ENCODE measurements at places on chromosomes 4 and X. TPM values are rescaled to one million over a fixed set of nuclear protein-coding genes. Genes with fewer than 3 reads are reported as not detected.

- no peaks in the 10 kb centered on the region for H3K36me3 ChIP-seq
- H3K27ac ChIP-seq, result no peak overlapping the region
- H3K4me3 ChIP-seq, result no peak overlapping the region
Measured at GRCh38 chrX:132068405-132068804, 45.3 kb downstream of the STK26 start.

DNA sequence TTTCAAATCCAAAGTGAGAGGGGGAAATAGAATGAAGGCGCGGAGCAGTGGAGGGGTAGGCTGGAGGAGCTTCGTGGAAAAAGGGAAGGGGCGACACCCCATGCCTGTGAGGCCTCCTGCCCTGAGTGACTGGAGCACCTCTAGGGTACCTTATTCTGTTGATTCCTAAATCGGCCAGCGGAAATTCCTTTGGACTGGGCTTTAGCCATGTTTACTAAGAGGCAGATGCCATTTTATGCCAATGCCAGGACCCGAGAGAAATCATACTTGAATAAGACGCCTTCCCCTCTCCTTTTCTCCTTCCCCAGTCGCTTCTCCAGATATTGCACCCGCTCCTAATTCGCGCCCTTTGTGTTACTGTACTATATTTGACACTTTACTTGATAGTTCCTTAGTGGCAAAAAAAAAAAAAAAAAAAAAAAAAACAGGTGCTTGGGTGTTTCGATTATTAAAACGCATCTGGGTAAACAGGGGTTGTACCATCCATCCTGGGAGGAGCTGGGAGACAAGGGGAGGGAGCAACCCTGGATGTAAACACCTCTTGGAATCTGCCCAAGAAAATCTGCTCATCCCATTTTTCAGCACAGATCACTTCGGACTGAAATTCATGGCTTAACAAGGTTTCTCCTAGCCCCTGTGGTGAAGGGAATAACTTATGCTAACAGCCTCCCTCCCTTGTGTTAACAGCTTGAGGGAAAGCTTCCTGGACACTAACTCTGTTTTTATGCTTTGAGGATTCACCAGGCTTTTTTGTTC is 1.5 kb downstream of the BMP3 start:
- no peak for DNase-seq
- 0 out of 2 replicates have a peak, but pooled peaks cover 6% of the 10 kb centered on the region for H3K4me1 ChIP-seq
- H3K4me3 ChIP-seq, result peak overlapping the region; percentile 63
- H3K27ac ChIP-seq, result no peak overlapping the region
- no peaks in the 10 kb centered on the region for H3K36me3 ChIP-seq
- no peaks in the 10 kb centered on the region for H3K27me3 ChIP-seq

DNA sequence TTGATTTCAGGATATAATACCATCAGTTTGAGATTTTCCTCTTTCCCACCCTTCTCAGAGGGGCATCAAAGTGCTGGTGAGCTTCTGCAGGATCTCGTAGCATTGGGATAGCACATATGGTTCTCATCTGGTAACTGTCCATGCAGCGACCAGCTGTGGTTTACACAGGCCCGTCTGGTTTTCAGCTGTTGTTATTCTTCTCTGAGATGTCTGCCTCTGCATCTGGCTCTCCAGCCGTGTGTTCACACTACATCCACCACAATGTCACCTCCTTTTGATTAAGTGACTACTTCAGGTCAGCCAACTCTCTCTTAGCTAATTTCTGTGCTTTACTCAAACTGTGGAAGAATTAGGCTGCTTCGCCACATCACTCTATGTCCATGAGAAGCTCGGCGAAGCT is 676.7 kb upstream of the TENM3 start:
- H3K4me3 ChIP-seq, result no peak overlapping the region
- H3K27ac ChIP-seq, result no peak overlapping the region
- no peaks in the 10 kb centered on the region for H3K36me3 ChIP-seq
- DNase-seq, result no peak
- no peaks in the 10 kb centered on the region for H3K27me3 ChIP-seq
- H3K4me1 ChIP-seq, result no peaks in the 10 kb centered on the region

DNA sequence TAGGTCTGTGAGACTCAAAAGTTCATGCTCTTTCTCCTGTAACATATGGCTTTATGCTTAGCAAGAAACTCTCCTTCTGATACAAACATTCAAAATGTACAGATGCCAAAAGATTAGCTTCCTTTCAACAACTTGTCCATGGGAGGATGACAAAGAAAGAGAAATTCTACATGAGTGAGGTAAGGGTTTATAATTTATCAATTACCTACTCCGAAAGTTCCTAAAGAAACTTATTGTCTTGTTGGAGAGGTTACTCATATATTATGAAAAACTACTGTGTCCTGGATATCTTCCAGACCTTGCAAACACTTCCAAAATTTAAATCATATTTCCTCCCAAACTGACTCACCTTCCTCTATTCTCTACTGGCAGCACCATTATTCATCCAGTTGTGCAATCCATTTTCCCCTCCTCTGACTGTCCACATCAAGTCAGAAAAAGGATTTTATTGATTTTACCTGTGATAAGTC is 65.1 kb downstream of the ENPEP start:
- no peaks in the 10 kb centered on the region for H3K36me3 ChIP-seq
- peaks cover 14% of the 10 kb centered on the region for H3K4me1 ChIP-seq
- no peak overlapping the region for H3K4me3 ChIP-seq
- DNase-seq, result no peak
- no peaks in the 10 kb centered on the region for H3K27me3 ChIP-seq

Gene MCF2
- not detected for total RNA-seq

- no peak for DNase-seq
- H3K36me3 ChIP-seq, result no peaks in the 10 kb centered on the region
- H3K27me3 ChIP-seq, result no peaks in the 10 kb centered on the region
- peaks cover 13% of the 10 kb centered on the region for H3K4me1 ChIP-seq
- H3K27ac ChIP-seq, result no peak overlapping the region
Measured at GRCh38 chrX:24696294-24696693, 2.6 kb downstream of the POLA1 start.

DNA sequence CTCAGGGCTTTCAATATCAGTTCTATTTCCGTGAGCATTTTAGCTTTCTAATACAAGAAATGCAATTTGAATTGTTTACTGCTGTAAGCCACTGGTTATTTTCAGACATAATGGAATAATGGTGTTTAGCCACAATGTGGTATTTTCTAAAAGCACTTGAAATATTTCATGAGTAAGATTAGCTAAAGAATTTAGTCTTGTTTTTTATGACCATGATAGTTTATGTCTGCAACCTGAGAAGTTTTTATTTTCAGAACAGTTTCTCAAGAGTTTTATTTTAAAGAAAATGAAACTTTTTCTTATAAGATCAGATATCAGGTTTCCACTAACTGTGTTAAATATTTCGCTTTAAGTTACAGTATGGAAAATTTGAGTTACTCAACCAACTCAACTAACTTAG is 60.2 kb downstream of the SLIT2 start:
- no peak for DNase-seq
- H3K4me1 ChIP-seq, result no peaks in the 10 kb centered on the region
- H3K27me3 ChIP-seq, result no peaks in the 10 kb centered on the region

Gene CCSER1
- 4.1 TPM for total RNA-seq

DNA sequence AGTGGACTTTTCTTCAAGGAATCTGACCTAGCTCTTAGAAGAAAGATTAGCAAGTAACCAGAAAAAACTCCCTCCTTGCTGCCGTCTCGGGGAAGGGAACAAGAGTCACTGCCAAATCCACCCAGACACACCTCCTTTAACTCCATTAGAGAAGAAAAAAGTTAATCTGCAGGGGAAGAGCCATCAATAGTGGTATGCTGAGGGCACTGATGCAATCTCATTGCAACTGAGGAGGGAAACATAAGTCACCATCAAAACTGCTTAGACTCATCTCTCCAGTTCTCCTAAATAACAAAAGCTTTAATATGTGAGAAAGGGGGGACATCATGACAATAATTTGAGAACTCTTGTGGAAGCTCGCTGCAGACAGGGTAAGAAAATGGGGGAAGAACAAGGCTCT is 49.3 kb upstream of the MAGED4B start:
- no peak for DNase-seq
- no peak overlapping the region for H3K4me3 ChIP-seq
- H3K27me3 ChIP-seq, result no peaks in the 10 kb centered on the region
- no peaks in the 10 kb centered on the region for H3K4me1 ChIP-seq

Gene RENBP
- total RNA-seq, result 6.8 TPM

GRCh38 chr4:154551872-154552686 is 1.9 kb upstream of the PLRG1 start:
- H3K4me1 ChIP-seq, result peaks cover 11% of the 10 kb centered on the region
- peak; percentile 75 for DNase-seq
- no peak overlapping the region for H3K27ac ChIP-seq
- H3K27me3 ChIP-seq, result no peaks in the 10 kb centered on the region
- peaks cover 4% of the 10 kb centered on the region for H3K36me3 ChIP-seq
- H3K4me3 ChIP-seq, result no peak overlapping the region

GRCh38 chrX:37912304-37912703 is 64.9 kb upstream of the DYNLT3 start:
- no peak overlapping the region for H3K27ac ChIP-seq
- DNase-seq, result no peak
- no peaks in the 10 kb centered on the region for H3K4me1 ChIP-seq
- no peak overlapping the region for H3K4me3 ChIP-seq
- H3K27me3 ChIP-seq, result no peaks in the 10 kb centered on the region

GRCh38 chr4:175773566-175773965 is 38.5 kb downstream of the GPM6A start:
- H3K4me1 ChIP-seq, result no peaks in the 10 kb centered on the region
- H3K36me3 ChIP-seq, result no peaks in the 10 kb centered on the region
- no peak for DNase-seq
- H3K27me3 ChIP-seq, result no peaks in the 10 kb centered on the region
- no peak overlapping the region for H3K27ac ChIP-seq

Gene ARAP2
- total RNA-seq, result 25.8 TPM

- H3K4me1 ChIP-seq, result peaks cover 13% of the 10 kb centered on the region
- no peak overlapping the region for H3K27ac ChIP-seq
- DNase-seq, result no peak
Measured at GRCh38 chrX:24694825-24695224, 1.1 kb downstream of the POLA1 start.

DNA sequence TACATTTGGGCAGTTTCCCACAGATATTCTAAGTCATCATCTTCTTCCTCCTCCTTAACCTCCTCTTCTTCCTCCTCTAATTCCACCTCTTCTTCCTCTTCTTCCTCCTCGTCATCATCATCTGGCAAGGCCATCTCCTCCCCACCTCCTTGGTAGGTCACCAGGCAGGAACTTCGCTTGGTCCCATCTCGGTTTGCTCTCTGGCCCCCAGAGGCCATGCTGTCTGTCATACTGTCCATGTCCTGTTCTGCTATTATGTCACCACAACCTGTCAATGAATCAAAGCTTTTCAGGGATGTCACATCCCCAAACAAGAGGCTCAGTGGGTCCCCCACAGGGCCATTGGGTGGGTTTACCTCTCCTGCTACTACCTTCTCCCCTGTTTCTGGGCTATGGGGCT is 13.5 kb downstream of the AMER1 start:
- no peaks in the 10 kb centered on the region for H3K36me3 ChIP-seq
- no peaks in the 10 kb centered on the region for H3K27me3 ChIP-seq
- H3K4me3 ChIP-seq, result no peak overlapping the region
- no peak for DNase-seq
- no peaks in the 10 kb centered on the region for H3K4me1 ChIP-seq
